ENCODE measurements at places on chromosomes 1 and 21. TPM values are rescaled to one million over a fixed set of nuclear protein-coding genes. Genes with fewer than 3 reads are reported as not detected.

- no peak for DNase-seq
These were observed 55.2 kb downstream of the FGGY start for GRCh38 chr1:59352065-59352464.

GRCh38 chr1:173062150-173062938 is 11.6 kb upstream of the TNFSF18 start:
- no peak for DNase-seq

GRCh38 chr1:111515291-111516004 is 12.0 kb upstream of the ADORA3 start:
- DNase-seq = no peak

The ZBTB40 gene
- total RNA-seq = 11.4 TPM

GRCh38 chr1:156226116-156226538 is 13.3 kb downstream of the PMF1 start:
- no peak for DNase-seq

DNA sequence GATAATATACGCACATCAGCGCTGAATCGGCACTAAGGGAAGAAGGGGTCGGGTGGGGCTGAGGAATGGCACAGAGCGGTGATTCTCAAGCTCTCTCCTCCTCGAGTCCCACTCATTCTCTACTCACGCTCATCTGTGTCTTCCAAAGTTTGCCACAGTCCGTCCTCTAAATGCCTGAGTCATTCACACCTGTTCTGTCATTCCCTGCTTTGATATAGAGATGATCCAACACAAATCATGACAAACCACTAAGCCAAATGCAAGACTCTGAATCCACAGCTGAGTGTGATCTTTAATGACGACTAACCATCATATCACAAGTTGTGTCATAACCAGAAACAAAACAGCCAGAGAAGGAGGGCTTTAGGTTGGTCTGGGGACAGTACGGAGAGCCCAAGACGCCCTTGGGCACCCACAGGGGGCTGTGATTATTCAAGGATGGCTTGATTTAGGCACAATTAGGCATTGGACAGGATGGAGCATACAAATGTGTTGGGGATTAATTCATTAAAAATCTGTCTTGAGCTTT is 501.5 kb downstream of the KIF26B start:
- no peak for DNase-seq

- DNase-seq = no peak
These were observed 8.9 kb downstream of the KRTAP10-1 start for GRCh38 chr21:44530903-44531605.

GRCh38 chr1:6848816-6849215 is 63.6 kb downstream of the CAMTA1 start:
- no peak for DNase-seq

The PRAMEF5 gene
- not detected for total RNA-seq

GRCh38 chr1:57316861-57317260 is 107.0 kb downstream of the DAB1 start:
- DNase-seq = no peak

DNA sequence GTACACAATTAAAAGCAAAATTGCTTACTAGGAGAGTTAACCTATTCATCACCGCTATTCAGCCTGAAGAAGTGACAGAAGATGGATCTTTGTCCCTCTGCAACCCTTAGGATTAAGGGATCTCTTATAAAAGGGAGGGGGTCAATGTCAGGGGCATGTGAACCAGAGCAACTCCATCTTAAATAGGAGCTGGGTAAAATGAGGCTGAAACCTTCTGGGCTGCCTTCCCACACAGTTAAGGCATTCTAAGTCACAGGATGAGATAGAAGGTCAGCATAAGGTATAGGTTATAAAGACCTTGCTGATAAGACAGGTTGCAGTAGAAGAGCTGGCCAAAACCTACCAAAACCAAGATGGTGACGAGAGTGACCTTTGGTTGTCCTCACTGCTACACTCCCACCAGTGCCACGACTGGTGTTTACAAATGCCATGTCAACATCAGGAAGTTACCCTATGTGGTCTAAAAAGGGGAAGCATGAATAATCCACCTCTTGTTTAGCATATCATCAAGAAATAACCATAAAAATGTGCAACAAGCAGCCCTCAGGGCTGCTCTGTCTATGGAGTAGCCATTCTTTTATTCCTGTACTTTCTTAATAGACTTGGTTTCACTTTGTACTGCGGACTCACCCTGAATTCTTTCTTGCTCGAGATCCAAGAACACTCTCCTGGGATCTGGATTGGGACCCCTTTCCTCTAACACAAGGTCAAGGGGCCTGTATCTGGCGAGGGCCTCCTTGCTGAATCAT is 35.3 kb upstream of the NEK2 start:
- no peak for DNase-seq

GRCh38 chr1:15847893-15848142 is 311 bp downstream of the SPEN start:
- no peak for DNase-seq

The KIAA0319L gene
- total RNA-seq = 102 TPM

The SPAG17 gene
- 0.12 TPM for total RNA-seq

DNA sequence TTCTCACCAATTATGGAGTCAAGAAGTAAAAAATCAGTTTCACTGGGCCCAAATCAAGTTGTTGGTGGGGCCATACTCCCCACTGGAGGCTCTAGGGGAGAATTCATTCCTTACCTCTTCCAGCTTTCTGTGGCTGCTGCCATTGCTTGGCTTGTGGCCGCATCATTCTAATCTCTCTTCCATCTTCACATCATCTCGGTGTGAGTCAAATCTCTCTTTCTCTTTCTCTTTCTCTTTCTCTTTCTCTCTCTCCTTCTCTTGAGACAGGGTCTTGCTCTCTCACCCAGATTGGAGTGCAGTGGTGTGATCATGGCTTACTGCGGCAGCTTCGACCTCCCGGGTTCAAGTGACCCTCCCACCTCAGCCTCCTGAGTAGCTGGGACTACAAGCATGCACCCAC is 28.1 kb downstream of the FAM89A start:
- no peak for DNase-seq

The KCNQ4 gene
- total RNA-seq = 0.68 TPM

GRCh38 chr1:159932296-159933285 is 7.3 kb upstream of the TAGLN2 start:
- no peak for DNase-seq

- DNase-seq = no peak
These were observed 34.4 kb downstream of the ALPL start for GRCh38 chr1:21543598-21543997.

DNA sequence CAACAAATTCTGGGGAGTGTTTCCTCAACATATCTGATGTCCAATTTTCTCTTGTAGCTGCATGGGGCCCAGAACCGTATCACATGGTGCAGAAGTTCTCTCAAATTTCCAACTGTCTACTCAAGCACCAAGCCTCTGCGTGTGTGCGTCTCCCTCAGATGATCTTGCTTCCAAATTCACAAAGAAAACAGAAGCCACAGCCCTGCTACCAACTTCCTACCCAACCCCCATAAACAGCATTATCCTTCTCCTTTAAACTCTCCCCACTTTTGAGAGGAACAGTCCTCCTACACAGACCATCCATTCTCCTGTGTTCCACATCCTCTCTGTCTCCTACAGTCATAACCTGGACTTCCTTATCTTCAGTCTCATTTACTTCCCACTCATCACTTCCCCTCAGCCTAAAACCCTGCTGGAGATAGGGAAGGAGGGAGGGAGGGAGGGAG is 354.1 kb downstream of the SMYD3 start:
- DNase-seq = no peak

GRCh38 chr1:79825551-79825950 is 819.0 kb upstream of the ADGRL4 start:
- DNase-seq = no peak

DNA sequence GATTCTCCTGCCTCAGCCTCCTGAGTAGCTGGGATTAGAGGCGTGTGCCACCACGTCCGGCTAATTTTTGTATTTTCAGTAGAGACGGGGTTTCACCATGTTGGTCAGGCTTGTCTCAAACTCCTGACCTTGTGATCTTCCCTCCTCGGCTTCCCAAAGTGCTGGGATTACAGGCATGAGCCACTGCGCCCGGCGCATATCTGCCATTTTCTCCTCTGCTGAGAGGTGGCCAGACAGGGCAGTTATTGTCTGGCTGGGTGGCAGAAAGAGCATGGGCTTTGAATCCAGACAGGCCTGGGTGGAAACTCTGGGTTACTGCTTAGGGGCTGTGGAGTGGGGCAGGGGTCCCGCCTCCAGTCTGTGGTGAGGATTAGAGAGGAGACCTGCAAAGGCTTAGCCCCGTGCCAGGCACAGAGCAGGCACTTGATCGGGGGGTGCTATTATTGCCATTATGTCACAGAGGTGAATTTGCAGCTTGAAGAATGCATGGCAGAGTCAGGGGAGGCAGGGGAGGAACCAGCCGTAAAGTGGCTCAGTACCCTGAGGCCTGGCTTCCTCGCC is 73.9 kb downstream of the MAN1C1 start:
- no peak for DNase-seq

- DNase-seq = no peak
These were observed 127.9 kb upstream of the SLC45A1 start for GRCh38 chr1:8189931-8190483.

- DNase-seq = no peak
These were observed 87.4 kb upstream of the C1orf21 start for GRCh38 chr1:184299406-184299790.

The GIPC2 gene
- total RNA-seq = 0.15 TPM

- DNase-seq = no peak
These were observed 30.5 kb downstream of the PIGK start for GRCh38 chr1:77188770-77189169.

- DNase-seq = no peak
These were observed 300.3 kb downstream of the ZP4 start for GRCh38 chr1:237590386-237590785.

The TNFSF18 gene
- 59.4 TPM for total RNA-seq
